ENCODE measurements at places on chromosomes 4 and X.
A peak's percentile ranks its signal among the peaks of the same experiment; 100 is the strongest.

- peak; percentile 87 for DNase-seq
Measured at GRCh38 chr4:10106421-10107039, 10.1 kb downstream of the WDR1 start.

DNA sequence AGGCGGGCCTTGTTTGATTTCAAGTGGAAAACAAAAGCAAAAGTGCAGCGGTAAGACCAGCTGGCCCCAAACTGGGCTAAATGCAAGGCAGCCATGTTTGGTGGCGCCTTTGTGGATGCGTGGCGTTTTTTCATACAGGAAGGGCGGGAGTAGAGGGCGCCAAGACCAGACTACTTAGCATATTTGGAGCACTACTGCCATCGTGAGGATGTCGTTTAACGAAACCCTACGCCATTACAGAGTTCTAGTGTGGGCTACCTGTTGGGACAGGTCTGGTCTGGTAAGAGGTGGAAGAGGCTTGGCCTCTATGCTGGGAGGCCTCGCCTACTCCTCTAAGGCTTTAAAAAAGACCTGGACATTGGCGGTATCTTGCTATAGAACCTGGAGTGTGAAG is 230.7 kb upstream of the STK26 start:
- DNase-seq: no peak

DNA sequence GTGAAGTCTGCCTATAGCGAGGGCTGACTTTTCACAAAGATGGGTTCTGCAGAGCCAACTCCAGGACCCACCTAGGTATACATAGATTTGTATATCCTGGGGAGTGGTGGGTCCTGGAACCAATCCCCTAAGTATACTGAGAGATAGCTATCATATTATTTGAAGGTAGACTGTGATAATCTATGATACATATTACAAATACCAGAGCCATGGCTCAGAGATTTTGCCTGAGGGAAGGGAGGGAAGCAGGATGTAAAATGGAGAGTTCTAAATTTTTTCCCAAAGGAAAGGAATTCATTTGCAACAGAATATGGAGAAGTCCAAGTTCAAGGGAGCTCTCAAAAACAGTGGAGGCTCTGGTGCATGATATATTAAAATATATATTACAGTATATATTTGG is 7.2 kb downstream of the TCEAL3 start:
- no peak for DNase-seq

DNA sequence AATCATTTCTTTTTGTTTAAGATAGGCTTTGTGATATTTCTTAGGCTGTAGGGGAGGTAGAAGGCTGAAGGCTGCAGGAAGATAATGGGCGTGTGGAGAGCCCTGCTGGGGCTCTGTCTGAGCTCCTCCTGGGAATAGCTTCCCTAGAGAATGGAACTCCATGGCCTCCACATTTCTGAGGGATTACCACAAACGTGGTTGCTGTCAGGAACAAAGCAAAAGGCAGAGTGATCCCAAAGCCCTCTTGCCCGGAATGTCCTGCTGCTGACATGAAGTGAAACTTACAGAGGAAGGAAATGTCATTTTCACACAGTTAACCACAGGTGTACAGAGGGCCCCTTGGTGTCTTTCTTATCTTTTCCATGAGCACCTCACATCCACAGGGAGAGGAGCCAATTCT is 89.3 kb downstream of the DDIT4L start:
- no peak for DNase-seq

DNA sequence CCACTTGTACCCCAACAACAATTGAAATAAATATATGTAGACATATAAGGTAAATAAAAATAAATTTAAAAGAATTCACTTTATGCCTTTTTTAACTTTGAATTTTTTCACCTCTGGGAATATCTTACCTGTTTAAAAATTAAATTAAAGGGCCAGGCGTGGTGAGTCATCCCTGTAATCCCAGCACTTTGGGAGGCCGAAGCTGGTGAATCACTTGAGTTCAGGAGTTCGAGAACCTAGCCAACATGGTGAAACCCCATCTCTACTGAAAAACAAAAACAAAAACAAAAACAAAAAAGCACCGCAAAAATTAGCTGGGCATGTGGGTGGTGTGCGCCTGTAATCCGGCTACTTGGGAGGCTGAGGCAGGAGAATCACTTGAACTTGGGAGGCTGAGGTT is 164.8 kb downstream of the AASDH start:
- DNase-seq: no peak
